ENCODE measurements at places on chromosomes 16 and 17. TPM values are rescaled to one million over a fixed set of nuclear protein-coding genes. Genes with fewer than 3 reads are reported as not detected.

The RAC3 gene
- total RNA-seq: 9.1 TPM

The KCNJ2 gene
- total RNA-seq: 0.64 TPM

The HS3ST2 gene
- not detected for total RNA-seq

The CNGB1 gene
- not detected for total RNA-seq

The CBX8 gene
- 3.2 TPM for total RNA-seq

The HBQ1 gene
- total RNA-seq: not detected

The HASPIN gene
- 5.5 TPM for total RNA-seq

The HOXB9 gene
- not detected for total RNA-seq

The EMP2 gene
- 13.0 TPM for total RNA-seq

The SOX9 gene
- 1.7 TPM for total RNA-seq

The HSD17B1 gene
- 3.5 TPM for total RNA-seq
